GM19239 (cell line): ENCODE measurements at places on chromosomes 2 and 18.

DNA sequence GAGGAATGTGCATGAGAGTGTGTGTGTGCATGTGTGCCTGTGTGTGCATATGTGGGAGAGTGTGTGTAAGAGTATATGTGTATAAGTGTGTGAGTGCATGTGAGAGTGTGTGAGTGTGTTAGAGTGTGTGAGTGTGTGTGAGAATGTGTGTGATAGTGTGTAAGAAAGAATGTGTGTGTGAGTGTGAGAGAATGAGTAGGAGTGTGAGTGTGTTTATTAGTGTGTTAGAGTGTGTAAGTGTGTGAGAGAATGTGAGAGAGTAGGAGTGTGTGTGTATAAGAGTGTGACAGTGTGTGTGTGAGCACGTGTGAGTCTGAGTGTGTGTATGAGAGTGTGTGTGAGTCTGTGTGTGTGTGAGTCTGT lies 21.2 kb downstream of the GYPC start:
- DNase-seq = no peak

GRCh38 chr2:236570081-236570868 lies 650 bp downstream of the ACKR3 start:
- DNase-seq = no peak

DNA sequence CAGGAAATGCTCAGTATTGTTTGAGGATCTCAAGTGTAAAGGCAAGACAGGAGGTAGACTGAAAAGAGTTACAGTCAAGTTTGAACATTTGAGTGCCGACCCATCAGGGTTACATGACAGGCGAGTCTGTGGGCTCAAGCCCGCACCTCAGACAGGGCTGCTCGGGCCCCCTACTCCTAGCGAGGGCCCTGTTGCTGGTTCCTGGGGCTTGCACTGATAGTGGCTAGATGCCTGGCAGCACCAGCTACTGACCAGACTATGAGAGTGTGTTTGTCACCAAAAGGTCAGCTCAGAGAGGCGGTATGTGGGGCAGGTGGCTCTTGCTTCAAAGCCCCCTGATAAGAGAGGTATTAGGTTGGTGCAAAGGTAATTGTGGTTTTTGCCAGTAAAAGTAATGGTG lies 35.6 kb upstream of the CYP27C1 start:
- no peak for DNase-seq

- no peak for DNase-seq
Observed at GRCh38 chr18:13461469-13461868, 242.9 kb downstream of the LDLRAD4 start.

DNA sequence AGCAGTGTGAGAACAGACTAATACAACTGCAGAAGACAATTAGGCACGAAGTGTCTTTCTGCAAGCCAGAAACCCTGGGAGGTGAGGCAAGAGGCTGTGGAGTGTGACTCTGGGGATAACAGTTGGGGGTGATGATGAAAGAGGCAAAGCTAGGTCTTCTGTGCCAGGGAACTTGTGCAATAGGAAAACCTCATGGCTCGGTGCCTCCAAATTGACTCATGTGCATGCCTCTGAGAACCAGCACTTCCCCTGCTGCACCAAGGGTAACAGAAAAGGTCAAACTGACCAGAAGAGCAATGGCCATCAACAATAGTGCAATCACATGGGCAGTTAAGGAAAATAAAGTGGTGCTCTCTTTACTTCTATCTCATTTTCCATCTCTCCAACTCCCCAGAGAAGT lies 136.4 kb downstream of the SCG2 start:
- no peak for DNase-seq

GRCh38 chr2:20427931-20428526 lies 18.8 kb upstream of the RHOB start:
- no peak for DNase-seq

GRCh38 chr2:99757611-99758114 lies 267.8 kb upstream of the REV1 start:
- no peak for DNase-seq

GRCh38 chr2:161586517-161587167 lies 37.6 kb upstream of the SLC4A10 start:
- no peak for DNase-seq

DNA sequence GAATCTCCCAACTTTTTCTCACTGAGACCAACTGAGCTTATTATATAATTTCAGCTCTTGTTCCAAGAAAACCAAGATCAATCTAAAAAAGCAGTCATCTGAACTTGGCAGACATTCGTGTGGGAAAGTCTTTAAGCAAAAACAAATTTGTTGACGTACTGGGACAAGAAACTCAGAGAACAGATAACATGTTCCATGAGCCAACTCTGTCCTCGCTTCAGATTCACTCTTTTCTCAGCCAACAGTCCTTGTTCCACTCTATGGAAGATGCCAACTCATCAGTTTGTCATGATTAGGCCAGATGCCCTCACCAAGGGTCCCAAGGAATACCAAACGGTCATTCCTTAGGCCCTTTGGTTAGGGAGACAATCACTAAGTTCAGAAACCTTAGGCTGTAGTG lies 224.2 kb upstream of the CTAGE1 start:
- DNase-seq = no peak

DNA sequence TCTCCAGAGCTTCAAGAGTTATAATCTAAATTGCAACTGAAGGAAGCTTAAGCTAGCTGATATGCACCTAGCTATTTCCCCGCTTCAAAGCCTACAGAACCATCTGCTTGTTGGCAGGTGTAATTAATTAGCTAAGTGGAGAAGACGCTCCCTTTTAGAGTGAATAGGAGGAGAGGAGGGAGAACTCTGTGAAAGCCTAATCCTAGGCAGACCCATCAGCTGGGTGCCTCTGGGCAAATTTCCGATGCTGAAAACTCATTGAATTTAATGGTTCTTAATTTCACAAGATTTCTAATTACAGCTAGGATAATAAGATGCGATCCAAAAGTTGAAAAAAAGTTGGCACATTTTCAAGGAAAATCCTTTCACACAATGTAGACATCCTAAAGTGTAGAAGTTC lies 735.9 kb downstream of the ERBB4 start:
- no peak for DNase-seq

DNA sequence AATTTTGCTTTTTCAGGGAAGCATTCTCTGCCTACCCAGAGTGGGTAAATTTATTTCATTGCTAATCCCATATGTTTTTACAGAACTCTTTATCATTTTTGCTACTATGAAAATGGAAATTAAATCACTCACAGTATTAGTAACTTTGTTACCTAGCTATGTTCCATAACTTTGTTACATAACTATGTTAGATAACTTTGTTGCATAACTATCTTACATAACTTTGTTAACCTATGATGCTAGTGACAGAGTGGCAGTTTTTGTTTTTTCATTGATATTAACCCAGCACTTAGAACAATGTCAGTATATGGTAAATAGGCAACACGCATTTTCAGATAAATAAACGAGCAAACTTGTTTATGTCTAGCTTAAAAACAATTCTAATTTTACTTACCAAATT lies 286.6 kb downstream of the LRP1B start:
- no peak for DNase-seq

- no peak for DNase-seq
Observed at GRCh38 chr2:43110442-43110871, 115.9 kb downstream of the ZFP36L2 start.

- DNase-seq = no peak
Observed at GRCh38 chr2:117519721-117520120, 294.8 kb upstream of the DDX18 start.

DNA sequence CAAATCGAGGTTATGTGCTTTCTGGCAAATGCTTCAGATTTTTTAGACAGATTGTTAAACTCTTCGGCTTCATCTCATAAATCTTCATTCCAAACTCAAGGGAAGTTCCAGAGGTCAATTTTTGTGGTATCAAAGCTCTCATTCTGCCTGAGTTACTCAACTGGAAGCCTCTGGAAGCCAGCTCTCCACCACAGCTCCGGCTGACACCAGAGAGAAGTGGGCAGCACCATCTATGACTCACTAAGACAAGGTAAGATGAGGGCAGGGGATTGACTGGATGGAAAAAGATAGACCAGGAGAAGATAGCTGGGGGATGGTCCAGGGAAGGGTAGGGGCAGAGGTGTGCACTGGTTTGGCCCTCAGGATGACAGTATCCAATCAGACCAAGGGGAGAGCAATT lies 137.3 kb upstream of the HNRNPA3 start:
- no peak for DNase-seq

GRCh38 chr2:9004338-9005204 lies 1.1 kb upstream of the MBOAT2 start:
- peak; percentile 6 for DNase-seq

GRCh38 chr2:70006447-70006784 lies 45.0 kb upstream of the ASPRV1 start:
- no peak for DNase-seq

- DNase-seq = no peak
Observed at GRCh38 chr2:170745305-170745704, 24.9 kb upstream of the ERICH2 start.

DNA sequence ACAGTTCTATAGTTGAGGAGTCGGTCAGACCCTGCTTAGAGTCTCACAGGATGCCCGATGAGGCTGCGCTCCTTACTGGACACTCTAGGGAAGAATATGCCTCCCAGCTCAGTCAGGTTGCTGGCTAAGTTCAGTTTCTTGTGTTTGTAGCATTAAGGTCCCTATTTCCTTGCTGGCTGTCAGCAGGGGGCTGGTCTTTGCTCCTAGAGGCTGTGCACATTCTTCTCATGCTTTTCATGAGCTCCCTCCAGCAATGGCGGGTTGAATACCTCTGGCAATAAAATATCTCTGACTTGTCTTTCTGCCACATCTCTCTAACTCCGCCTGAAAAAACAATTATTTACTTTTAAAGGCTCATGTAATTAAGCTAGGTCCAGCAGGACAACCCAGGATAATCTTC lies 79.4 kb upstream of the DNAJC10 start:
- DNase-seq = no peak

- no peak for DNase-seq
Observed at GRCh38 chr2:161355983-161356382, 47.8 kb downstream of the PSMD14 start.

DNA sequence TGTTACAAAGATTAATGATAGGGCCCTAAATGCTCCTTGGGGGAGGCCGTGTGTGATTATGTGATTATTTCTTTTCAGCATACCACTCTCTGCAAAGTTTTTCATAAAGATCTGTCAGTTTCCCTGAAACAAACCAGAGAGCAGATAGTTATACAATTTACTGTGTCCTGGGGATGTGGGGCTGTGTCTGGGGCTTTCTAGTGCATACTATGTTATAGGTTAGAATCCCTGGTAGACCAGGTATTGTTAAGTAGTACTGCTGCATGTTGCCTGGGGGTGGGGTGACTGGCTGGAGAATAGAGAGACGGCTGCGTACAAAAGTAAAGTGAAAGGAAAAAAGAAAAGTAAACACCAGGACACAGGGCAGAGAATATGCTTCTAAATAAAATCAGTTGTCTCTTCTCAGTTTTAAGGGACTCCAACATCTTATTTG lies 3.3 kb upstream of the CCBE1 start:
- no peak for DNase-seq

DNA sequence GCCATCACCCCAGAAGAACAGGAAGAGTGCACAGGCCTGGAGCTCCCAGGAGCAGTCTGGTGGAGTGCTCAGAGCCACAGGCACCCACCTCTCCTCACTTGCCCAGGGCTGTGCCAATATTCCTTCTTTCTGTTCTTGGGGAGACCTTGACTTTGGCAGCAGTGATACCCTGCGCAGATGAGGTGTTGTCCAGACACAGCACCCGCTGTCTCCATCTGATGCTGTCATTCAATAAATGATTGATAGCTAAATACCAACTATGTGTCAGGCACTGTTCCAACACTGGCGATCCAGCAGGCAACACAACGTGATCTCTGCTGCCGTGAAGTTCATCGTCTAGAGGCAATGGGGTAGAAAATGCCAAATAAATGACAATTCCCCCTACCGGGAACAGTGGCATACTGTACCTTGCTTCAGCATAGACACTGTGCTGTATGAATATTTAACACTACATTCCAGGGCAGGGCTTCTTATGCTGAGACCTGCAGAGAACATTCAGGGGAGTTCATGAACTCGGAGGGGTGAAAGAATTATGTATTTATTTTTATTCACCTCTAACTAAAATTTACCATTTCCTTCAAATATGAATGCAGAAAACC lies 320.5 kb upstream of the NCKAP5 start:
- DNase-seq = no peak

GRCh38 chr2:68749345-68749744 lies 14.7 kb downstream of the ARHGAP25 start:
- no peak for DNase-seq

DNA sequence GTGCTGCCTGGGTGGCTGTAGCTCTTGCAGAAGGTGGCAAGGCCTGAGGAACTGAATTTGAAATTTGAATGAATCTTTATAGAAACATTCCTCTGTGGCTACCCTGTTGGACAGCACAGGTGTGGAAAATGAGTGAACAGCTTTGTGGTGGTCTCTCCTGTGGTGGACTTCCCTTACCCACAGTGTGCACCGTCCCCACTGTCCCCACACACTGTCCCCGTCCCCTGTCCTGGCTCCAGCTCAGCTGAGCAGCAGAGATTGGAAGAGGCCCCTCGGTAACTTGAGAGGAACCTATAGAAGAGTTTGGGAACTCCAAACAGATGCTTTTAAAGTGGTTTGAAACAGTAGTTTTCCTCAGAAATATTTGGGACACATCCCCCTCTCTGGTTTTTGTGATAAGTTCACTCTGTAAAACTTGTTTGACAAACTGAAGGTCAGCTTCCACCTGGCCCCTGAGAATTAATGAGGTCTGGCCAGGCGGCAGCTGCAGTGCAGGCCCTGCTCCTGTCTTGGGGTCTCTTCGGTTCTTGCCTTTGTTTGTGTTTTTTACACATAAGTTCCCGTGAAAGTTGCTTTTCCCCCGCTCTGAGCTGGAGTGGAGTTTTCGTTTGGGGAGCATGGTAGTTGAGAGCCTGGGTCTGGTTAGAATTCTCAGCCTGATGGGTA lies 63.2 kb downstream of the ASAP2 start:
- no peak for DNase-seq

DNA sequence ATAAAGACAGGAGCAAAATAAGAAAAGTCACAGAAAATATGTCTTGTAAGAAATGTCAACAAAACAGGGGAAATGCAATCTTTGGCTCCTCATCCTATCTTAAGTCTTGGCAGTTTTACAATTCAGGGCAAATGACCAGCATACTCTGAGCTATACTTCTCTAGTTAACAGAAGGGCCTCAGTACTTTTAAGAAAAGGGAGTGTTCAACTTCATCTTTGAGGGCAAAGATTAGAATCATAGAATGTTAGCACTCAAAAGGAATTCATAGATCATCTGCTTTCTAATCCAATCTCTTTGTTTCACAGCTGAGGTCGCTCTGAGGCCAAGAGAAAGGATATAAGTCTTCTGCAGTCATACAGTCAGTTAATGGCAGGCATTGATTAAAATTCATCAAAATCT lies 174.0 kb upstream of the NT5C1B start:
- DNase-seq = no peak

DNA sequence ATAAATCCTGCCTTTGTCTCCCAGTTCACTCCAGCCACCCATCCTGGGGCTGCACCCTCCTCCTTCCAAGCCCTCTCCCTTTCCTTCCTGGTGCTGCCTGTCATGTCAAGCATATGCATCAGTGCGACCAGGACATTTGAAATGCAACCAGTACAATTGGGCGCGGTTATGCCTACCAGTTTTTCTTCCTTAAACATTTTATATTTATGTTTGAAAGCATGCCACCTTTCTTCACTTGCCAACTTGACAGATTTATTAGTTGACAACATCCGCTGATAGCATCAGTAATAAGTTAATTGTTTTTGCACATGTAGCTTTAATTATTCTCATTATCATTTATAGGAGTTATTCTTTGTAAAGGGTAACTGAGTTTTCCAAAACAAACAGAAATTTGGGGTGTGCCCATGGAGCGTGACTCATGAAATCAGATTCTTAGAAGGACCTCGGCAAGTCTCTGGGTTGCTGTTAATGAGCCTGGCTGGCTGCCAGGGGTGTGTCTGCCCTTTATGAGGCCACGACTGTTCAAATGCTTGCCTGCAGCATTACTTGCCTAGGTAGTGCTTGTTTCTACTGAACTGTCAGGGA lies 32.8 kb upstream of the IL1B start:
- no peak for DNase-seq
